Naive thymus-derived CD4-positive, alpha-beta T cell (primary cell): ENCODE measurements at places on chromosomes 5 and 9.

DNA sequence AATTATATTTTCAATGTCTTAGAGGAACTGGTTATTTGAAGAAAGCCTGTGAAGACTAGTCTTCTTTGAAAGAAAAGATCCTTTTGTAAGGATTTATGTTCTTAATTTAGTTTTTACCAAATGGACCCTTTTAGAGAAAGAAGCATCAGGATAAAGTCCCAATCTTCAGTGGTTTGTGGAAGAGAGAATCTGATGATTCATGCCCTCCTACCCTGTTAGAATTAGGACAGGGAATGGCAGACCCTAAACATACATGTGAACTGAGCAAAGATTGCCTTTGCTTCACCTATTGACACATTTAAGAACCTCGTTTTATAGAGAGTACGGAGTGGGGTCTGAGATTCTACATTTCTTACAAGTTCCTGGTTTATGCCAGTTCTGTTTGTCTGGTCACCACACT lies 20.1 kb upstream of the TMEFF1 start:
- H3K4me1 ChIP-seq: no peaks in the 10 kb centered on the region
- DNase-seq: no peak
- H3K27me3 ChIP-seq: no peaks in the 10 kb centered on the region
- no peak overlapping the region for H3K27ac ChIP-seq
- H3K4me3 ChIP-seq: no peak overlapping the region
- no peaks in the 10 kb centered on the region for H3K36me3 ChIP-seq

DNA sequence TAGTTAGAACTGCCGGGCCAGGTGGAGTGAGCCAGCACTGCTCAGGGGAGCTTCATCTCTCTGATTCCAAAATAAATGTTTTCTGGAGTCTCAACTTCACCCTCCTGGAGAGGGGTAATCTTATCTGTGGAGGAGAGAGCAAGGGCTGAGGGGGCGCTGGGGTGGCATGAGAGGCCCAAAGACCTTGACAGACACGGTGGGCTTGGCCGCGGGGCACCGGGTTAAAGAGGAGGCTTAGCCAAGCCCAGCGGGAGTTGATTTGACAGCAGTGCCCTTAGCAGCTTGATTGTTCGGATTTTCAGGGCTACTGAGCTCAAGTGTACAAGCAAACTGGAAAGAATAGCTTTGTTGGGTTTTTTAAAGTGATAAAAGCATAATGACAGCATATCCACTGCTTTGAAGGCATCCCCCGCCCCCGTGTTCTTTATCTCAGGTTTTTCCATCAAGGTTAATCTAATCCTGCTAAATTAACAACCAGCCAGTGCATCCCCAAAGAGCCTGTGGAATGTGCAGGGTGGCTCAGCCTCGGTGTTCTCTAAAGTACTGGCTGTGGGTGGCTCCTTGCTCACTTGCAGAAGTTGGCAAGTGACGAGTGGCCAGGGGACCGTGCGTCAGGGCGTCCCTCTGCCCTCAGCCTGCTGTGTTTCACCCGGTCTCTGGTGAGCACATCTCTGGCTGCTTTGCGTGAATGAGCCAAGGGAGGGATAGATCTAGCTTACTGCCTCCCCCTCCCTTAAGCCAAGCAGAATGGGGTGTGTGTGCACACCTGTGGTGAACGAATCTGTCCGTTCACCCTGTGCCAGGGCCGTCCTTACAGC lies 5.5 kb downstream of the QRFP start:
- H3K27me3 ChIP-seq: no peaks in the 10 kb centered on the region

- no peaks in the 10 kb centered on the region for H3K36me3 ChIP-seq
- H3K27ac ChIP-seq: no peak overlapping the region
Observed at GRCh38 chr5:154493274-154493673, 15.2 kb upstream of the HAND1 start.

DNA sequence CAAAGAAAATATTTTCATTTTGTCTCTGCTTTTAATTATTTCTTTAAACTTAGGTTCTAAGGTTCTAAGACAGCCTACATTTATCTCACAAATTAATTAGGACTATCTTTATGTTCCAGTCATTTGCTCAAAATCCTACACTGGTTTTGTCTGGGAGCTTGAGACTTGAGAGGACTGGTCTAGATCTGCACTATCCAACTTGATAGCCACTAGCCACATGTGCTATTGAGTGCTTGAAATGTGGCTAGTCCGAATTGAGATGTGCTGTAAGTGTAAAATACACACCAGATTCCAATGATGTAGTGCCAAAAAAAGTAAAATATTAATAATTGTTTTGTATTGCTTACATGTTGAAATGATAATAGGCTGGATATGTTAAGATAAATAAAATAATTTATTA lies 7.2 kb downstream of the CDC37L1 start:
- H3K4me1 ChIP-seq: peaks cover 4% of the 10 kb centered on the region
- H3K4me3 ChIP-seq: no peak overlapping the region
- H3K27me3 ChIP-seq: no peaks in the 10 kb centered on the region
- DNase-seq: no peak

GRCh38 chr5:1480217-1480616 lies 35.0 kb upstream of the SLC6A3 start:
- H3K4me3 ChIP-seq: no peak overlapping the region
- H3K4me1 ChIP-seq: no peaks in the 10 kb centered on the region
- no peak for DNase-seq
- H3K27me3 ChIP-seq: no peaks in the 10 kb centered on the region

DNA sequence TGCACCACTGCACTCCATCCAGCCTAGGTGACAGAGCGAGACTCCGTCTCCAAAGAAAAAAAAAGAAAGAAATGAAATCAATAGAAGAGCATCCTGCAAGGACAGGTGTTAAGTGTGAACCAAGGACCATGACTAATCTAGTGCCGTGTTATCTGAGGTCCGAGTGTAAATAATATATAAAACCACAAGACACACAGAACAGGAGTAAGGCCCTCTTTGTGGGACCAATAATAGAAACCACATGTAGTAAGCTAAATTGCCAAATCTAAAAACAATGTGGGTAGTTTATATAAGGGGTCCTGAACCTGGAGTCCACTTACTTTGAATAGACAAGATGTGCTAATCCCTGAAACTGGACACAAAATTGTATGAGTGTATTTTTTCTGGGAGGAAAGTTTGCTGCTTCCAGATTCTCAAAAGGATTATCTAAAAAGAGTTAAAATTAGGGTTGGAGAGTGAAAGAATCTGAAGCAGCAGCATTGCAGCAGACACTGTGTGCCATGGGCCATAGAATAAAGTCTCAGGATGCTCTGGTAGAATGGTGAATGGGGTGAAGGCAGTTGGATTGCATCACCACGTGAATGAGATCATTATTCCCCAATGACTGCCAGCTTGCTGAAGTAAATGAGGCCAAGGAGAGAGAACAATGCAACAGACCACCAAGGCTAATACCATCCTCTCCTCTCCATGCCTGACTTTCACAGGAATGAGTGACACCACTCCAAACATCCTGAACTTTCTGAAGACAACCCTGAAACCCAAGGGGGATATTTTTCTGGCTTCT lies 222.7 kb downstream of the DCP2 start:
- no peak overlapping the region for H3K27ac ChIP-seq
- no peak overlapping the region for H3K4me3 ChIP-seq
- no peak for DNase-seq
